ENCODE measurements at places on chromosomes 3 and 15. TPM values are rescaled to one million over a fixed set of nuclear protein-coding genes. Genes with fewer than 3 reads are reported as not detected.
A peak's percentile ranks its signal among the peaks of the same experiment; 100 is the strongest.

GRCh38 chr3:177362626-177363025 lies 165.3 kb upstream of the TBL1XR1 start:
- H3K4me1 ChIP-seq: peaks cover 52% of the 10 kb centered on the region
- no peak for DNase-seq
- no peaks in the 10 kb centered on the region for H3K27me3 ChIP-seq
- no peak overlapping the region for H3K4me3 ChIP-seq
- no peak overlapping the region for H3K27ac ChIP-seq

GRCh38 chr15:95068701-95069521 lies 837.5 kb downstream of the MCTP2 start:
- no peaks in the 10 kb centered on the region for H3K36me3 ChIP-seq
- DNase-seq: no peak
- H3K4me1 ChIP-seq: peaks cover 28% of the 10 kb centered on the region
- H3K4me3 ChIP-seq: no peak overlapping the region

DNA sequence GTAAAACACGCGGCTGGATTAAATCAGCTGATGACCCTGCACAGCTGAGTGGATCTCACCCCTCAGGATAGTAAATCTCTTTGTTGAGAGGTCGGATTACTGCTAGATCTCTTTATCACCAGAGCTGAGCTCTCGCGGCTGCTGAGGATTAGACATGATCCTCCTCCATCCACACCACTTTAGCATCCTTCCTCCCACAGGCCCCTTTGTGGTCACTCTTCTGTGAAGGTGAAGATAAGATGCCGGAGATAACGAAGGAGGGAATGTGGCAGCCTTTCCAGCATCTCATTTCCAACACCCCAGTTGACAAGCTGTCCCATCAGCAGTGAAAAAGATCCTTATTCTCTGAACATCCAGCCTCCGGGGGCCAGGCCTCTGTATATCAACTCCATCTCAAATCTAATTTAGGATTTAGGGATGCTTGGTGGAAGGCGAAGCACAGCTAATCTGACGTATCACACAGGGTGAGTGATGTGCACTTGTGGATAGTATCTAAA lies 47.5 kb upstream of the SELENOK start:
- no peak overlapping the region for H3K4me3 ChIP-seq
- no peaks in the 10 kb centered on the region for H3K36me3 ChIP-seq
- H3K4me1 ChIP-seq: no peaks in the 10 kb centered on the region
- H3K27ac ChIP-seq: no peak overlapping the region
- DNase-seq: no peak
- H3K27me3 ChIP-seq: no peaks in the 10 kb centered on the region

- H3K4me3 ChIP-seq: no peak overlapping the region
- DNase-seq: no peak
- H3K36me3 ChIP-seq: no peaks in the 10 kb centered on the region
- H3K27me3 ChIP-seq: no peaks in the 10 kb centered on the region
- H3K27ac ChIP-seq: no peak overlapping the region
- H3K4me1 ChIP-seq: no peaks in the 10 kb centered on the region
Observed at GRCh38 chr3:171315101-171315500, 145.1 kb downstream of the TNIK start.

DNA sequence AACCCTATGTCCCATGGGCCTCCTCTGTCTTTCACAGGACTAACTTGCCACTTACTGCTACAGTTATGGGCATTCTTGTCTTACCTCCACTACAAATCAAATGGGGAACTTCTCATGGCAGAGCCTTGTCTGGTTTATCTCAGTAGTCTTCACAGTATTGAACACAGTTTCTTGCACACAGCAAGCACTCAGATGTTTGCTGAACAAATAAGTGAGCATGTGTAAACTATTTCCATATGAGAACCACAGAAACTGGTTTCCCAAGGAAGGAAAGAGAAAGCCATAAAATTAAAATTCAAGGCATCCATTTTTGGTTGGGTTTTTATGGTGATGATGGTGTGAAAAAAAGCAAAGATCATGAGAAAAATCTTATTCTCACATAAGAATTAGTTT lies 189.2 kb downstream of the MEX3B start:
- no peaks in the 10 kb centered on the region for H3K36me3 ChIP-seq
- no peak overlapping the region for H3K4me3 ChIP-seq
- no peak for DNase-seq

- H3K4me3 ChIP-seq: no peak overlapping the region
- no peaks in the 10 kb centered on the region for H3K4me1 ChIP-seq
- H3K27ac ChIP-seq: no peak overlapping the region
- DNase-seq: no peak
- no peaks in the 10 kb centered on the region for H3K27me3 ChIP-seq
Observed at GRCh38 chr3:142296507-142296906, 71.1 kb upstream of the GK5 start.

- no peak overlapping the region for H3K4me3 ChIP-seq
- no peaks in the 10 kb centered on the region for H3K4me1 ChIP-seq
- no peak overlapping the region for H3K27ac ChIP-seq
- no peak for DNase-seq
Observed at GRCh38 chr15:94033683-94034020, 197.7 kb upstream of the MCTP2 start.

DNA sequence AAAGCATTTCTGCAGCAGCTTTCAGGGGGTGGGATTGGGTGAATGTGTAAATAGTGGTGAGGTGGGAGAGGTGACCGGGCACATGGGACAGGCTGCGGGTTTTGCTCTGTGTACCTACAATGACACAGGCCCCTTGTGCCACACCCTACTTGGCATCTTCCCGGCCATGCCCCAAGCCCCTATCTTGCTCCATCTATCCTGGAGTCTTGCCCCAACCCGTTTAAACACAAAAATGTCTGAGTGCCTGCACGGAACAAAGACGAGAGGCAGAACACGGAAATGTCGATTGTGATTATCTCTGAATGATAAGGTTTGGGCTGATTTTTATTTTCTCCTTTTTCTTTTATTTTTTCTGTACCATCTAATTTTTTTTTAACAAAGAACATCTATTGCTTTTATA lies 46.0 kb upstream of the SLC6A1 start:
- H3K27me3 ChIP-seq: no peaks in the 10 kb centered on the region
- no peak overlapping the region for H3K27ac ChIP-seq
- no peak overlapping the region for H3K4me3 ChIP-seq
- no peaks in the 10 kb centered on the region for H3K36me3 ChIP-seq
- H3K4me1 ChIP-seq: peaks cover 7% of the 10 kb centered on the region
- DNase-seq: no peak

DNA sequence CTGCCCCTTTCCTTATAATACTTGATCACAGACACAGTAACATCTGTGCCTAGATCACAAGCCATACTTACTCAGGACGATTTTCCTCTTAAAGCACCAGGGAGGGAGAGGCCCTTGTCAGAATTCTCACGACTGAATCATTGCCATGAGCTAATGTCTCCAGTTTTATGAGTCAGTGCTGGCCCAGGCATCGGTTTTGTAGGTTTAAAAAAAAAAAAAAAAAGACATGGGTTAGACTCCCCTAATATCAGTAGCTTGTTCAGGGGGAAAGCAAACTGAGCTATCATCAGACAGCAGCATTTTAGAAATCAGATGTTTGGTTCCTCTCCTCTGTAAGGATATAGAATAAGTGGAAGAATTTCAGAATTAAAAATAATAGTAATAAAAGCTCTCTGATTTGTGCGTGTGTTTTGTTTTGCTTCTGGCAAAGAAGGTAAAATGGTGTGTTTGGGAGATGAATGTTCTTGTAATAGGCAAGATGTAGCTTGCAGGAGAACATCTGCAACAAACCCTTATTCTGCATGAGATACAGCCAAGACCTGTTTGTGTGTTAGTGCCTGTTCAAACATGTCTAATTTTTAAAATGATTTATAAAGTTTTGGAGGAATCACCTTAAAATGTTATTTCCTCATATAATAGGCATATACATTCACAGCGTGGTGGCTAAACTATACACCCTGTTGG lies 193.6 kb downstream of the TP63 start:
- DNase-seq: no peak
- no peak overlapping the region for H3K4me3 ChIP-seq
- no peaks in the 10 kb centered on the region for H3K36me3 ChIP-seq
- H3K27ac ChIP-seq: no peak overlapping the region

DNA sequence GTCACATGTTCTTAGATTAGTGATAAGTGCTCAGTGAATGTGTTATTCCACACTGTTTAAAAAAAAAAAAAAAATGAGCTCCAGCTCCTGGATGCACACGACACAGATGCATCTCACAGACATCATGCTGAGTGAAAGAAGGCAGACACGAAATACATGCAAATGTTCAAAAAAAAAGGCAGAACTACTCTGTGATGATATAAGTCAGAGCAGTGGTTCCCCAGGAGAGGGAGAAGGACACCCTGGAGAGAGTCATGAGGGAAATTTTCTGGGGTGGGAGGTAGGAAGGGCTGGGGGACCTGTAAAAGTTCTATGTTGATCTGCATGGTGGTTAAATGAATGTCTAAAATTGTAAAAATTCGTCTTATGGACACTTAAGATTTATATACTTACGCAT lies 4.3 kb downstream of the CSRNP1 start:
- H3K4me1 ChIP-seq: peaks cover 50% of the 10 kb centered on the region
- H3K27me3 ChIP-seq: no peaks in the 10 kb centered on the region
- no peak for DNase-seq
- peak overlapping the region; percentile 64 for H3K4me3 ChIP-seq
- H3K36me3 ChIP-seq: peaks cover 24% of the 10 kb centered on the region
- peak overlapping the region; percentile 97 for H3K27ac ChIP-seq

DNA sequence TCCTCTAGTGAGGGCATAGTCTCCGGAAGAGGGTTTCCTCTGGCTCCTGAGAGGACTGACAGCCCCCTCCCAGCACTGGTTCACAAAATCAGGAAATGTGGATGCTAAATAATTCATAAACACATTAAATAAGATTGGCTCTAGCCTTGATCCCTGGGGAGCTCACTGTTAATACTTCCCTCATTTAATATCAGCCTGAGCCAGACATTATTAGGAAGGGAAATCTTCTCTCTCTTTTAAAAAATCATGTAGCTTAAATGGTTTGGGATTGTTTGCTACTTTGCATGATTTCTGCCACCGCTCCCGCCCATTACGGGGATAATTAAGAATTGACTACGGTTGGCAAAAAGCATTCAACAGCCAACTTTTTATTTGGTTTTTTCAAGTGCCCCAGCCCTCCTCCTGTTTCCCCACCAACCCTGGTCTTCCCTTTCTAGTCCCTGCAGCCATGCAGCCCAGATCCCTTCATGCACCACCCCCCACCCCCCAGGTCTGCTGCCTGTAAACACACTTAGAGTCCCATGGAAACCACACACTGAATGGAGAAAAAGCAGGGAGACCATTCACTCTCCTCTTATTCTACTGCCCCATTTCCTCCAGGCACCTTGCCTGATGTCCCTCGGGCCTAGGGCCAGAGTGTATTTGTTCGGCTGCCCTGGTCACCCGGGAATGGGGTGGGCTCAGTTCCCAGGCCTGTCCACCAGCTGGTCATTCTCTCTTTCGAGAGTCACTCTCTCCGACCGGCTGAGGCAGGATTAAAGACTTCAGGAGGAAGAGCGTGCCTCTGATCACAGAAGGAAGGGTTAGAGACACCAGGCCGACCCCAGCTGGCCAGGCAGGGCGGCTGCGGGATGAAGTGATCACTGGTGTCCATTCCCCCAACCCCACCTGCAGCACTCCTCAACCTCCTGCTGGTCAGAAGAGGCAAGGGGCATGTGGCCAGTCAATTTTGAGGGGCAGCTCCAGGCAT lies 45.1 kb downstream of the SEMA5B start:
- DNase-seq: no peak
- peaks cover 43% of the 10 kb centered on the region for H3K4me1 ChIP-seq
- no peaks in the 10 kb centered on the region for H3K27me3 ChIP-seq
- no peak overlapping the region for H3K4me3 ChIP-seq

GRCh38 chr3:159025733-159026132 lies 223.9 kb downstream of the MFSD1 start:
- H3K4me1 ChIP-seq: no peaks in the 10 kb centered on the region
- H3K27me3 ChIP-seq: no peaks in the 10 kb centered on the region
- H3K4me3 ChIP-seq: no peak overlapping the region
- no peaks in the 10 kb centered on the region for H3K36me3 ChIP-seq

DNA sequence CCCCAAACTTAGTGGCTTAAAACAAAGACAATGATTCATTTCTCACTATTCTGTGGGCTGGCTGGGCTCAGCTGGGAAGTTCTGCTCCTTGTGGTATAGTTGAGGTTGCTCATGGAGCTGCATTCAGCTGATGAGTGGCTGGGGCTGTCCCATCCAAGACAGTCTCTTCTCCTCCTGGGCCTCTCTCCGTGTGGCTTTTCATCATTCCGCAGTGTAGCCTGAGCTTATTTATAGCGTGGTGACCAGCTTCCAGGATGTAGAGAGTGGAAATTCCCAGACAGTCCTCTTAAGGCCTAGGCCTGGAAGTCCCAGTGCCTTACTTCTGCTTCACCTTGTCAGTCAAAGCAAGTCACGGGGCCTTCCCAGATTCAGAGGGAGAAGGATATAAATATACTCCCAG lies 136.7 kb upstream of the DAZL start:
- no peaks in the 10 kb centered on the region for H3K27me3 ChIP-seq
- H3K4me3 ChIP-seq: no peak overlapping the region
- DNase-seq: no peak
- peaks cover 6% of the 10 kb centered on the region for H3K4me1 ChIP-seq
- H3K27ac ChIP-seq: no peak overlapping the region

- H3K36me3 ChIP-seq: peaks cover 8% of the 10 kb centered on the region
- no peak overlapping the region for H3K4me3 ChIP-seq
- peaks cover 3% of the 10 kb centered on the region for H3K4me1 ChIP-seq
- H3K27ac ChIP-seq: no peak overlapping the region
- no peaks in the 10 kb centered on the region for H3K27me3 ChIP-seq
- no peak for DNase-seq
Observed at GRCh38 chr3:47440131-47440530, 35.6 kb downstream of the SCAP start.

- H3K4me1 ChIP-seq: no peaks in the 10 kb centered on the region
- H3K27ac ChIP-seq: no peak overlapping the region
- no peaks in the 10 kb centered on the region for H3K27me3 ChIP-seq
Observed at GRCh38 chr3:167095976-167096375, 284.1 kb downstream of the ZBBX start.

DNA sequence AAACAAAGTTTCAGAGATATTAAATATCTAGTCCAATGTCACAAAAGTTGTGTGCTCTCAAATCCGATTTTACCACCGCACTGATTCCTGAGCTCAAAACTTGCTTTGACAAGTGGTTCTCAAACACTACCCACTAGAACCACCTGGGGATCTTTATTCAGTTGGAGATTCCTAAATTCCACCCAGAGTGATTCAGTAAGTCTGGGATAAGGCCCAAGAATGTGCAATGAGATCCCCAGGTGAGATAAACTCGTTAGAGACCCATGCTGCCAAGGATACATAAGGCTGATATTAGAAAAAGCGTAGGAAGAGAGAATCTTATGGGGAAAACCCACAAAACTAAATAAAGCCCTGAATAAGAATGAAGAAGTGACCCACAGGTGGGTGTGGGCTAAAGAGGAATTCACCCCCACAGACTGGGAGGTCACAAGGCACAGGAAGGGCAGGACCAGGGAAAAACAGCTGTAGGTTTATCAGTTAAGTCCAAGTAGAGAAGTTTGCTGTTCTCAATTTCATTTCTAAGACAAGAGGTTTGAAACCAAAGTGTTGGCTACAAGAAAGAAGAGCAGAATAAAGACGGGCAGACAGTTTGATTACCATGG lies 11.5 kb upstream of the RPS17 start:
- H3K4me3 ChIP-seq: no peak overlapping the region
- no peak overlapping the region for H3K27ac ChIP-seq
- H3K27me3 ChIP-seq: no peaks in the 10 kb centered on the region
- no peaks in the 10 kb centered on the region for H3K4me1 ChIP-seq
- H3K36me3 ChIP-seq: peaks cover 4% of the 10 kb centered on the region

CYP19A1 gene
- total RNA-seq: 3.1 TPM

ZNF770 gene
- total RNA-seq: 13.7 TPM

TUSC7 gene
- not detected for total RNA-seq

CCR3 gene
- not detected for total RNA-seq

DISP2 gene
- 0.54 TPM for total RNA-seq

PIGZ gene
- 17.4 TPM for total RNA-seq

IGSF10 gene
- total RNA-seq: 34.6 TPM

GMPPB gene
- total RNA-seq: 43.1 TPM

TMEM158 gene
- 0.41 TPM for total RNA-seq

EFL1 gene
- total RNA-seq: 20.2 TPM

All from thoracic aorta (tissue), 2 donors.